ENCODE measurements at places on chromosomes 3 and 15.

DNA sequence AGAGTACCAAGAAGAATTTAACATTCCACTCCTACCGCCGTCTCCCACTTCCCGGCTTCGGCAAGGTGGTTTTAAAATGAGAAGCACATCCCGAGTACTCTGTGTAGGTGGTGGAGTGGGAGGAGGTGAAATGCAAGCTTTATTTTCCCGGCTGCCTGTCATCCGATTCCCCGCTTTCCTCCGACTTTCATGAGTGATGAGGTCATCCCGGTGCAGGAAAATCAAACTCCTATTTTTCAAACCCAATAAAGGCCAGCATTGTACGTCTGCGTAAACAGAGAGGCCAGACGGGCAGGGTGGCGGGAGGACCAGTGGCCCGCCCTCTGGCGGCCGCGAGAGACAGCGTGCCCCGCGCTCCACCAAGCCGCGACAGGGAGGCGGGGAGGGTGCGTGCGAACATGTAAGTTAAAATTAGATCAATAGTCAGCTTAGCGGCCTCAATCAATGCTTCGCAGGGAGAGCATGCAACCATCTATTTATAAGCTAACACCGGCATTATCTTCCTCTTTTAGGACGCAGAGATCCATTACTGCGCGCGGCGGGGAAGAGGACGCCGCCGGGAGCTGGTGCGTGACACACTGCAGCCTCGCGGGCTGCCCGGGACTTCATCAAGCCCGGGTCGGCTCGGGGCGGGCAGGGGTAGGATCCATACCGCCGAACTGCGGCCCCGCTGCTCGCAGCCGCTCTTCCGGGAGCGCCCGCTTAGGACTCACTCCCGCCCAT is 163.3 kb downstream of the CD47 start:
- peak; percentile 76 for DNase-seq

DNA sequence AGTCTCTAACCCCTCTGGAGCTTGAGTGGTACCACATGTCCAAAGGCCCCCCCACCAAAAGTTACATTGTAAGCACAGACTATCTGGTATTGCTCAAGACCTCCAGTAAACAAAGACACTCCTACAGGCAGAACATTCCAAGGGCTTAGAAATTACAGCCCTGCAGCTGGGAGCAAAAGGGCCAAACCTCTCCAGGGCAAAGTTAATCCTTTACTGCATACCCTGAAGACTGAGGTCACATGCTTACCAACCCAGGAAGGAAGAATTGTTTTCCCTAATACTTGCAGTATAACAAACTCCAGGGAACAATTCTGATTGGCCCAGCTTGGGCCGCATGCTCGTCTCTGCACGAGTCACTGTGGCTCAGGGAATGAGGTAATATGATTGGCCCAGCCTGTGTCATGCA is 266.1 kb upstream of the NR2F2 start:
- DNase-seq = peak; percentile 22

DNA sequence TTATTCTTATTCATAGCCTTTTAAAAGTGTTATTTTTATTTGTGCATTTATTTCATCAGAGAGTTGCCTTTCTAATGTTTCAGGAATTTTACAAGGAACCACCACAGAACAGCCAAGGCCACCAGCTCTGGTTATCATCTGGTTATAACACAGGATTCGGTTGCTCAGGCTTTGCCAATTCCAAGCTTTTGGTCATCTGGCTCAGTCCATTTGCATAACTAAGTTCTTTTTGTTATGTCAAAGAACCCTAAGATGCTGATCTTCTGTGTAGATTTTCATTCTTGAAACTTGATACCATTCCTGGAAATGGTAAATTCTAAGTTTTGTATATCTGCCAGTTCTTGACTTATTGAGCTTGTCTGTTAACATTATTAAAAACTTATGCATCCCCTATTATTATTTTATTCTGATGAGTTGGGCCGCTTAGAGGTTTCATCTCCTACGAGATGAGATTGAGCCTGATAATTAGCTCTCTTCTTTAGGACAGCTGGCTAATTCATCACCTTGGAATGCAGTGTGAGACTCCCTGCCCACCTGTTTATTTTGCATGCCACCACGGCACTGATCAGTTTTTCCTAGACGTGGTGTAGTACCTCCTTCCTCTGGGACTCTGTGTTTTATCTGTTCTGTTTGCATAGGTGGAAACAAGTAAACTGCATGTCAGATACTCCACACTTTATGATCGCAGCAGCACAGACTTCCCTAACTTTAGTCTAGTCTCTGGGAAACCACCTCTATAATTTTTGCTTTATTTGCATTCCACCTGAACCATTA is 264.8 kb downstream of the SLCO3A1 start:
- no peak for DNase-seq

DNA sequence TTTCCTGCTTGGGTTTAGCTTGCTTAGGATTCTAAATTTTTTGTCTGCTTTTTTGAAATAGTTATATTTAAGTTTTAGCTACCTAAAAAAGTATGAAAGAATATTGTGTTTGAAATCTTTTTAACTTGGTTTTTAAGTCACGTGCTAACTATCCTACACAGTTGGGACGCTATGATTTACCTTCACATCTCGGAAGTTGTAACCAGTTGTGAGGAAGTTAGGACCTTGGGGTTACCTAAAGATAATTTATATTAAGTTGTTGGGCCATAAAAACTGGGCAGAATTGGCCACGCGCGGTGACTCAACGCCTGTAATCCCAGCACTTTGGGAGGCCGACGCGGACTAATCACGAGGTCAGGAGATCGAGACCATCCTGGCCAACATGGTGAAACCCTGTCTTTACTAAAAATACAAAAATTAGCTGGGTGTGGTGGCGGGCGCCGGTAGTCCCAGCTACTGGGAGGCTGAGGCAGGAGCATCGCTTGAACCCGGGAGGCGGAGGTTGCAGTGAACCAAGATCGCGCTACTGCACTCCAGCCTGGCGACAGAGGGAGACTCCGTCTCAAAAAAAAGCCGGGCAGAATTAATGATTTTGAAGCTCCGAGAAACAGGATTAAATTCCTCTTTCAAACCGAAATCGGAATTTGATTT is 1.0 kb downstream of the ZFAND6 start:
- no peak for DNase-seq

GRCh38 chr15:101620671-101621070 is 31.5 kb downstream of the TM2D3 start:
- no peak for DNase-seq

DNA sequence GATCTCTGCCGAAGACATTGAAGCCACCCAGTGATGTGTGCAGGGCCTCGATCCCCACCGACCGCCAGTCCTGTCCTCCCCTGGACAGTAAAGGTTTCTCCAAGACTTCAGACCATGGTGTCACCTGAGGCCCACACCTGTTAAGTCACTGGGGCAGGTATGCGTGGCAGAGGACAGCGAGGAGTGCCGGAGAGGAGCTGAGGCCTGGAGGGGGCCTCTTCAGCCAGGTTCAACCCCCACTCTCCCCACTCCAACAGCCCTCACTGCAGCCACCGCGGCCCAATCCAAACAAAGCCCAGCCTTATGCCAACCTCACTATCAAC is 2.4 kb downstream of the GOLGA8B start:
- no peak for DNase-seq

GRCh38 chr15:27244047-27244446 is 273.1 kb downstream of the GABRG3 start:
- DNase-seq = no peak

GRCh38 chr15:52318729-52319500 is 23.3 kb upstream of the MYO5C start:
- DNase-seq = no peak

DNA sequence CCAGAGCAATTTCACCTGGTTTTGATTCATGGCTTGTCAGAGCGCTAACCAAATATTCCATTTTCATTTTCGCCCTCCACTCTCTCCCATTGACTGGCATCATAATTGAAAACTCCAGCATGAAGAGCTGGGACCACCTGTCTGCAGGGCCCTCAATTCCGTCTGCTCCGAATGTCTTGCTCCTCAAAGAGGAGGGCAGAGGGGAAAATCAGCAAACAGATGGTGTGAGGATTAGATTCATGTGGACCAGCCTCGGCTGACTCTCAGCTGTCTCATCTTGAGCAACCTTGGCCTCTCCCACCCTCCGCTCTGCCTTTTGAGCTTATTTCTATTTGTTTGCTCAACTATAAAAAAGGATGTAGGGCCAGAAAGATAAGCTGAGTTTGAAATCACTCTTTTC is 512.2 kb upstream of the PPP2R3A start:
- no peak for DNase-seq

GRCh38 chr3:114411811-114412803 is 118.3 kb downstream of the TIGIT start:
- DNase-seq = no peak

DNA sequence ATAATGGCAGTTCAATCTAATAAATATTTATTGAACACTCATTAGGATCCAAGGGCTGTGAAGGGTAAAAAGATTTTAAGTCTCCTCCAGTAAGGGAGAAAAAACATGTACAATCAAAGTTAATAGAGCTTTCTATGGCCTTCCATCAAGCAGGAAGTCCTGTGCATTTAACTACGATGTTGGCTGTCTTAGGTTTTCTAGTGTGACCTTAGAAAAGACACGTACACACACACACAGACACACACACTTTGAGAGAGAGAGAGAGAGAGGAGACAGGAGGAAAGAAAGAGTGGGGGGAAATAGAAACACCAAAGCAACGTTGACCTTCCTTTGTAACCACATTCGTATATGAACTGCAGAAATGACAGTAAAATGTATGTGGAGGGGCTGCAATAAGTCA is 126.1 kb upstream of the TMC3 start:
- no peak for DNase-seq

DNA sequence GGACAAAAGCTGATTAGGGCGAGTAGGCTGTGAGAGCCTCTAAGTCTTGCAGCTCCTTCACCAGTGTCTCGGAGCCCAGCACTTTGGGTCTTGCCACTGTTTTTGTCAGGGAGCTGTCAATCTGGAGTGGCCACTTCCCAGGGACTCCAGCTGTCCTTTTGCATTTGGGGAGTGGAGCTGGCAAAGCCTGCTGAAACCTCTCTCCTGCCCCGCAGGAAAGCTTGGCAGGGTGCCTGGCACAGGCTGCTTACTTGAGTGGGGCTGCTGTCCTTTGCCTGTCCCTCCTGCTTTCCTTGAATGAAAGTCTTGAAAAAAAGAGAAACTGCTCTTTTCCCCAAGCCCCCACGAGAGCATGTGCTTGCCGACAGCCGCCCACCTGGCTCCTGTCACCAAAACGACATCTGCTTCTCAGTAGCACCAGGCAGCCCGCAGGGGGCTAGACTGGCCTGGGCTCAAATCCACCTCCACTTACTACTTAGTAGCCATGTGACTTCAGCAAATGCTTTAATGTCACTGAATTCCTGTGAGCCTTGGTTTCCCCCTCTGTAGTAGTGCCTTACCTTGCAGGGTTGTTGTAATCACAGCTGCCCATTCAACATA is 13.7 kb downstream of the USP13 start:
- DNase-seq = peak; percentile 57

GRCh38 chr3:13616359-13616758 is 67.4 kb downstream of the FBLN2 start:
- DNase-seq = no peak

GRCh38 chr3:183548262-183548769 is 7.2 kb downstream of the KLHL6 start:
- DNase-seq = no peak

- no peak for DNase-seq
These were observed 402.0 kb upstream of the GOLIM4 start for GRCh38 chr3:168497741-168498140.

GRCh38 chr15:41944313-41944940 is 27.9 kb downstream of the EHD4 start:
- peak; percentile 33 for DNase-seq

All from T47D (cell line).